ENCODE measurements at places on chromosomes 3 and 15. TPM values are rescaled to one million over a fixed set of nuclear protein-coding genes. Genes with fewer than 3 reads are reported as not detected.
A peak's percentile ranks its signal among the peaks of the same experiment; 100 is the strongest.

Gene PDZRN3
- total RNA-seq, result 121 TPM

Gene SCAP
- total RNA-seq, result 93.0 TPM

Gene RPL39L
- 5.6 TPM for total RNA-seq

Gene RTP3
- not detected for total RNA-seq

Gene CHRM5
- not detected for total RNA-seq

Gene CNTN6
- total RNA-seq, result 0.21 TPM

Gene SERPINI2
- 1.4 TPM for total RNA-seq

DNA sequence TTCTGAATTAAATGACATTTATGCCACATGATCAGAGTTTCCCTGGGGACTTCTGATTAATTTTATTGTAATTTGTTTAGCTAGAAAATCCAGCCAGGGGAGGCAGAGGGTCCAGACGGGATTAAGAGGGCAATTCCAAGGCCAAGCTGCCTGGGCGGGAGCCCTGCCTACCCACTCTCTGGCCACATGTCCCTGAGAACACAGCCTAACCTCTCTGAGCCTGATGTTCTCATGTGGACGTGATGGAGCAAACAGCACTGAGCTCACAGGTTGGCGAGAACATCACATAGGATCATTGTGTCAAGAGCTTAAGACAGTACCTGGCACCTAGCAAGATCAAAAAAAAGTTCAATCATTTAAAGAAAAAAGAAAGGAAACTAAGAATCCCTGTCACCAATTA, 1.0 kb downstream of the LRRC2 start:
- DNase-seq, result no peak

DNA sequence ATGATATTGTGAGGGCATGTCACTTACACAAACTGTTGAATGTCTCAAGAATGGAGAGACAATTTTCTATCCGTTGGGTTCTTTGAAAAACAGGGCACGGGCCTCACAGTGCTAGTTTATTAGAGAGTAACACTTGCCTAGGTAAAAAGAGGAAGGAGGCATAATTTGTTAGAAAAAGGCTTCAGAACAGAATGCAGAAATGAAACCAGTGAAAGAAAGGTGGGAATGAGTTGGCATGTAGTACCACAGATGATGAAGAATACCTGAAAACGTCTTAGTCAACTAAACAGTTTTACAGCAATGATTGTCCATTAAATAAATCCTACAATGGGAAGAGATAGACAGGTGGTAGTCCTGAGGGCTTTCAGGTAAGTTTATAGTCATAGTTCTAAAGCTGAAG, 1399.7 kb upstream of the CADM2 start:
- no peak for DNase-seq

DNA sequence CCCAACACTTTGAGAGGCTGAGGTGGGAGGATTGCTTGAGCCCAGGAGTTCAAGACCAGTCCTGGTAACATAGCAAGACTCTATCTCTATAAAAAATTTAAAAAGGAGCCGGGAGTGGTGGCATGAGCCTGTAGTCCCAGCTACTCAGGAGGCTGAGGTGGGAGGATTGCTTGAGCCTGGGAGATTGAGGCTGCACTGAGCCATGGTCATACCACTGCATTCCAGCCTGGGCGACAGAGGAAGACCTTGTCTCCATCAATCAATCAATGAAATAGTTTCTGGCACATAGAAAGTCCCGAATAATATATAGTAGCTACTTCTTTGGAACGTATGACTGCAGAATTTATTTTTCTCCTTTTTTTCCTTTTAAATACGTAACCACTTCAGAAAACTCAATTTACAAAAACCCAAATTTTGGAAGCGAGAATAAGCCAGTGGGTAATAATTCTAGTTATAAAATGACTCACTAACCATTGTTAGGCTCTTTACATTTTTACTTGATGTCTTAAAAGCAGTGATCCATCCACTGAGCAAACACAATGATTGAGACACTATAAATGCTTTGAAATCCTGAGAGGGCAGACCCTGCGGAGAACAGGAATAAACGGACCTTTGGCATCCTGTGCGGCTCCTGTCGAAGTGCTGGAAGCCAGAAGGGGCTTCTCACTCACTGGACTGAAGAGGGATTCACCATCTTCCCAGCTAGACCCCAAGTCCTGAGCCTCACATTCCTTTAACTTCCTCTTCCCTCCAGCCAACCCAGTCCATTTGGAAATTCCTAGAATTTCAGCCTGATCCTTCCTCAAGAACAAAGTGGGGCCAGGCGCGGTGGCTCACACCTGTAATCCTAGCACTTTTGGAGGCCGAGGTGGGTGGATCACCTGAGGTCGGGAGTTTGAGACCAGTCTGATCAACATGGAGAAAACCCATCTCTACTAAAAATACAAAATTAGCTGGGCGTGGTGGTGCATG, 68.4 kb upstream of the MFGE8 start:
- DNase-seq, result no peak

GRCh38 chr3:161915418-161915750, 418.8 kb downstream of the OTOL1 start:
- DNase-seq, result no peak

GRCh38 chr3:57692396-57693147, at the start of gene DENND6A:
Gene DENND6A, minus strand, starts transcription at chr3:57693077. Its CDS starts 59 bp downstream, at chr3:57693018.
- peak; percentile 95 for DNase-seq

DNA sequence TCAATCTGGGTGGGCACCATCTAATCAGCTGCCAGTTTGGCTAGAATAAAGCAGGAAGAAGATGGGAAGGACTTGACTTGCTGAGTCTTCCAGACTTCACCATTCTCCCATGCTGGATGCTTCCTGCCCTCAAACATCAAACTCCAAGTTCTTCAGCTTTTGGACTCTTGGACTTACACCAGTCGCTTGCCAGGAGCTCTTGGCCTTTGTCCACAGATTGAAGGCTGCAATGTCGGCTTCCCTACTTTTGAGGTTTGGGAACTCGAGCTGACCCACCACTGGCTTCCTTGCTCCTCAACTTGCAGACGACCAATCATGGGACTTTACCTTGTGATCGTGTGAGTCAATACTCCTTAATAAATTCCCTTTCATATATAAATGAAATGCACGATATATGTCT, 8.6 kb upstream of the LIPC start:
- DNase-seq, result no peak

GRCh38 chr3:195877767-195878423, 30.5 kb downstream of the TNK2 start:
- no peak for DNase-seq

DNA sequence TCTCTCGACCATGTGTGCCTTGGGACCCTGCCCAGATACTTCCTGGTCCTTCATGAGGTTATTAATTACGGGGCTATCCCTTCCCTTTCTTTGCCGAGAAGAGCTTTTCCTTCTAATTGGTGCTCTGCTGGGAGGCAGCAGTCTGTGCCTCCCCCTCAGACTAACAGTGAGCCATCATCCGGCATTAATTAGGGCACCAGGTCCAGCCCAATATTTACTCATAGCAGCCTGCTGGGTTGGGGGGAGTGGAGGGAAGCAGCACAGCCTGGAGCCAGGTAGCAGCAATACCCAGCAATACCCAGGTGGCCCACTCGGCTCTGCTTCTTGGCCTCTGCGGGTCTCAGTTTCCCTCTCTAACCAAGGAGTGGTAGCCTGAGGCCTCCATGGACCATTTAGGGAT, 20.1 kb downstream of the CACNA2D2 start:
- DNase-seq, result no peak

DNA sequence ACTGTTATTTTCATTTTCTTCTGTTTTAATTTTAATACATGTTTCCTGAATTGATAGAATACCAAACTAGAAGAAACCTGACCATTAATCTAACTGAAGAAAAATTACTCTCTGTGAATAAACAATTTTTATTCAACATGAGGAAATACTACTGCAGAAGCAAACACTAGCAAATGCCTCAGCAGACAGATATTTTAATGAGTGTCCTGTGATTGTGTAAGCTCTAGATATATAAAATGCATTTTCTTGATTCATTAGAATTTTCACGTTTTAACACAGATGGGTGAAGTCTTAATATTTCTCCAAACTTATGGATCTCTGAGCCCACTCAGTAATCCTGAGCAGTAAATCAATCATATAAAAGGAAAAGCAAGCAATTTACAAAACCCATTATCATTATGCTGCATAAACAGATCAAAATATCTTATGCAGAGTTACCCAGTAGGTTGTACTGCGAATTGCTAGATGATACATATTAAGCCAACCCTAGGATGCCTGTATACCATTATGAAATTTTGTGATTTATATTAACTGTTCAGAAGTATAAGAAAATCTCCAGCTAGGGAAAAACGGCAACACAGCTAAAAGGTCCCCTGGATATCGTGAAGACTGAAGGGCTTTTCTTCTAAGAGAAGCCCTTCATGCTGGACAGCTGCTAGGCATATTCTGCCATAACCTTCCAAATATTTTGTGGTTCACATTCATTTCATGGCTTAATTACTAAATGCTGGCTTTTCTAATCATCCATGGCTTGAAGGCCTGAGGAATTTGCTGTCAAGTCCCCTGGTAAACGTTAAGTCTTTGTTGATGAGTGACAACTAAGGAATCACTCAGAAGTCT, 157.7 kb upstream of the TGFBR2 start:
- no peak for DNase-seq

DNA sequence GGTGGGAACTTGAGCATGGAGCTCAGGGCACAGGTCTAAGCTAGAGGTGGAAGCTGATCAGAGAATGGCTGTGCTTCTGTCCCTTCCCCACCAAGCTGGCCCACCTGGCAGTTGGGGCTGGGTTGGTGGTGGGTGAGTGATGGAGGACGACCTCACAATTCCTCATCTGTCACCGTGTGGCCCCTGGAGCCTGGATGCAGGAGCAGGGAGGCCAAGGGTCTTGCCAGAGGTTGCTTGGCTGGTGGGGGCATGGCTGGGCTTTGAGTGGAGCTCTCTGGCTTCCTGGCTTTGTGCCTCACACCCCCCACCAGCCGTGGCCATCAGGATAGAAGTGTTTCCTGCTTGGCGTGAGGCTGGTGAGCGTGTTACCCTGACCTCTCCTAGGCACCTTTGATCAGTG, 36.0 kb downstream of the FBLN2 start:
- no peak for DNase-seq

- DNase-seq, result no peak
Observed at GRCh38 chr15:66705277-66706146, 3.5 kb downstream of the SMAD6 start.

DNA sequence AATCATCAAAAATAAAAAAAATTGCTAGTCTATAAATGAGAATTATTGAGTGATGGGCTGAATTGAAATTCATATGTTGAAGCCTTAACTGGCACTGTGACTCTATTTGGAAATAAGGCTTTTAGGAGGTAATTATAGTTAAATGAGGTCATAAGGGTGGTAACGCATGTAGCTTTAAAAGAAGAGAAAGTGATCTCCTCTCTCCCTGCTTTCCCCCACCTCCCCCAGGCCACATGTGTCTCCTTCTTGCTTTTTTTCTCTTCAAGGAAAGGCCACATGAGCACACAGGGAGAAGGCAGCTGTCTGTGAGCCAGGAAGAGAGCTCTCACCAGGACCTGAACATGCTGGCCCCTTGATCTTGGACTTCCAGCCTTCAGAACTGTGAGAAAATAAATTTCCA, 48.2 kb upstream of the ARPP19 start:
- no peak for DNase-seq

DNA sequence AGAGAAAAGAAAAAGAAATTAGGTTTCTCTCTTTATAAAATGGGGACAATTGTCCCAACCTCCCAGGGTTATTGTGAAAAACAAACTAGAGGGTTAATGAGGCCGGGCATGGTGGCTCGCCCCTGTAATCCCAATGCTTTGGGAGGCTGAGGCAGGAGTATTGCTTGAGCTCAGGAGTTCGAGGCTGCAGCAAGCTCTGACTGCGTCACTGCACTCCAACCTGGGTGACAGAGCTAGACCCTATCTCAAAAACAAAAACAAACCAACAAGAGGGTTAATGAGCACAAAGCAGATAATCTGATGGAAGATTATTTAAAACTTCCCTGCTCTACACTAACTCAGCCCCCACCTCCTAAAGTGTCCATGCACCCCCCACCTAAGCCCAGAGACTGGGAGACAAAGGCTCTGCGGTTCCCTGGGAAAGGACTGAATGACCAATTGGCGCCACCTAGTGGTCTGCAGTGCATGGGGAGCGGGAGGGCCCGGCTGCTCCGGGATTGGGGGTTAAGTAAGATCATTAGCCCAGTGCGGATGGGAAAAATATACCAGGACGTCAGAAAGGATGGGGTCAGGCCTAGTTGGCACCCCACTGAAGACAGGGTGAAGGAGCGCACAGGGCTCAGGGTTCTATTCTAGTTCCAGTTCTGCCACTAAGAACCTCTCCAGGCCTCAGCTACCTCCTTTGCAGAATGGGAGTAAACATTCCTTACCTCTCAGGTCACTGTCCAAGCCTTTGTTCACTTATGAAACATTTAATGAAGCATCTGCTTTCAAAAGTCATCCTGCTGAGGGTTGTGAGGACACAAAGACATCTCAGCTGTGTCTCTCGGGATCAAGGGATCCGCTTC, 15.6 kb downstream of the PIF1 start:
- peak; percentile 89 for DNase-seq

- DNase-seq, result peak; percentile 89
Observed at GRCh38 chr3:188051801-188052168, 102.2 kb upstream of the LPP start.

DNA sequence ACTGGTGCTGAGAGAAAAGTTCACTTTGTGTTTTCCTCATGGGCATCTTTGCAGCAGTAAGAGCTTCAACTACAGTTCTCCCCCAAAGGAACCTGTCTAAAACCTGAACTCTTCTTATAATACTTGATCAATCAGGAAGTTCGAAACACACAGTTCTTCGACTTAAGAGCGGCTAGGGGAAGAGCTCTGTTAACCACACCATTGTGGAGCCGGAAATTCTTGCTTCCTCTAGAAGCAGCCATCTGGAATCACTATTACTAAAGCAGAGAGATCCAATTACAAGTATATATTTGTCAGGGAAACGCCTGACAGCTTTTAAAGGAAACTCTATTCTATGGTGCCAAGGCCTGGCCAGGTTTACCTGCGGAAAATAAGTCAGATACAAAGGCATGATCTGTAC, 337.3 kb upstream of the CBLB start:
- no peak for DNase-seq

DNA sequence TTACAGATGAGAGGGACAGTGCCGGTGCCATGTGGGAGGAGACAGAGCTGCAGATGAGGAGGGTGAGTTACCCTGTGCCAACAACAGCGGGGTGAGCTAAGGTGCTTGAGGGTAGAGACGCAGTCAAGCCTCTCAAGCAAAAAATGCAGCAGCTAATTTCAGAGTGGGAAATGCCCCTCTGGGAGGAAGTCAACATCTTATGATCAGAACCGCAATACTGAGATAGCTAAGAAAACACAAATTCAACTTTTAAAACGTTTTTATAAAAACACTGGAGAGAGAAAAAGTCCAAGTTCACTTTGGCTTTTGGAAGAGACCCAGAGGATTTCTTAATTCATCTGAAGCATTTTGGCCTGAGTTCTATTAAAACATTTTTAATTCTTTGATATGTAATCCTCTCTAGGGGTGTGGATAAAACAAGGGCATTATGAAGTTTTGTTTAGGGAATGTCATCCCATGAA, 319.2 kb downstream of the SLC9A9 start:
- no peak for DNase-seq
